ENCODE measurements at places on chromosomes 6 and 20.

DNA sequence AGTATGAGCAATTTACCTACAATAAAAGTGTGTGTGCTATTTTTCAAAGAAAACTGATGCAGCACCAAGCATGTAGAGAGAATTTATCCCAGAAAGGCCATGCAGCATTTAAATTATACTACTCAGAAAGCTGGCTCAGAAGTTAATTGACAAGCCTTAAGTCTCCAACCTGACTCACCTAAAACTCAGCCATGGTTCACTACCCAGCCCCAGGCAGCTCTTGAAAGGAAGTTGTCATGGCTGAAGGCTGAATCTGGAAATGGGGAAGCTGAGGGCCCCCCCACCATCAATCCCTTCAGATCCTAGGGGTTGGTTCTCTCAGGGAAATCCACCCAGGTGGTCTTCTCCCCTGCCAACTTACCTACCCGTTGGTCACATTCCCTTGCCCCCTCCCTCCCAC is 19.7 kb downstream of the PPIL6 start:
- no peak for DNase-seq

DNA sequence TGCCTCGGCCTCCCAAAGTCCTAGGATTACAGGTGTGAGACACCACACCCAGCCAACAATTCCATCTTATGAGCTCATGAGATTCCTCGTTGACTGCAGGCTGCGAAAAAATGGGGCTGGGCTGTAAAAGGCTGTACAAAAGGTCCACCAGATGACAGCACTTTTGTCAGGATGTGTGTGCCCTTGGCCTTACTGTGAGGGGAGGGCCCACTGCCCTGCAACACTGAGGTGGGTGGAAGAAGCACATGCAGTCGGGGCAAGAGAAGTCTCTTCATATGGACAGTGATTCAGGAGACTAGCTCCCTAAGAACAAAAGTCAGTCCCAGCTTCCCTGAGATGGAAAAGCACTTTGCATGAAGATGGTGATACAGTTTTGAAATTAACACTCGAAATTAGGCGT is 50.5 kb downstream of the KCTD20 start:
- DNase-seq, result no peak

DNA sequence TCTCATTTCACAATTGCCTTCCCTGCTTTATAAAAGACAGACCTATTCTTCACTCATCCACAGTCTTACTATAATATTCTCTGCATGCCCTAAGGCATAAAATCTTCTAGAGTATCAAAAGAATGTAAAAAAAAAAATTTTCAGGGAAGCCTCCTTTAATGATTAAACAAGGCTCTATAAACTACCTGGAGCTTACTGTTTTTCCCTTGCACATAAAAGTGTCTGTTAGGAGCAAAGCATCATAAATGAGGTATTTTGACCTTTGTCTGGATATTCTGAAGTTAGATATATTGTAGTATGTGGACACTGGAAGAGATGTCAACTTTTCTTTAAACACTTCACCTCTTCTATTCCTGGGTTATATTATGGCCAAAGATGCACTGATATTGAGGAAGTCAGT is 97.5 kb downstream of the ARHGAP18 start:
- DNase-seq, result no peak

GRCh38 chr20:51444467-51444866 is 98.1 kb downstream of the NFATC2 start:
- DNase-seq, result peak; percentile 94

DNA sequence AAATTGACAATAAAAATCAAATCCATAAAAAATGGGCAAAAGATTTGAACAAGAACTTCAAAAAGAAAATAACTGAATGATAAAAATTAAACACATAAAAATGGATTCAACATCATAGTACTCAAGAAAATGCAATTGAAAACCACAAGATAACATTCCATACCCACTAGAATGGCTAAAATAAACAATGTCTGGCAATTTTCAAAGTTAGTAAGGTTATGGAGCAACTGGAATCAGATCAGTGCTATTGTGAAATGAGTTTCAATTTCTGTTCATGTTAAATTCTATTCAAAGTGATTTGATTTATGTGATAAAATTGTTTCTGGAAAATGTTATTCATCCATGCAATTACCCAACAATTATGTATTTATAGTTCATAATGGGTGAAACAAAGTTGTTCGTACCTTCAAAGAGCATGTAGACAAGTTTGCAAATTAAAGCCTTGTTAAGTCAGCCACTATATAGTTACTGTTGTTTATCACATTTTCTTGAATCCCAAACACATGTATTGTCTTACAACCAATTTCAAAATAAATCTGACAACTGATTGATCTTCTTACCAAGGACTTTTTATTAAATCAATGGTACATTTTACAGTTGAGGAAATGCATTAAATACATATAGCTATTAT is 151.5 kb upstream of the CENPW start:
- peak; percentile 23 for DNase-seq

DNA sequence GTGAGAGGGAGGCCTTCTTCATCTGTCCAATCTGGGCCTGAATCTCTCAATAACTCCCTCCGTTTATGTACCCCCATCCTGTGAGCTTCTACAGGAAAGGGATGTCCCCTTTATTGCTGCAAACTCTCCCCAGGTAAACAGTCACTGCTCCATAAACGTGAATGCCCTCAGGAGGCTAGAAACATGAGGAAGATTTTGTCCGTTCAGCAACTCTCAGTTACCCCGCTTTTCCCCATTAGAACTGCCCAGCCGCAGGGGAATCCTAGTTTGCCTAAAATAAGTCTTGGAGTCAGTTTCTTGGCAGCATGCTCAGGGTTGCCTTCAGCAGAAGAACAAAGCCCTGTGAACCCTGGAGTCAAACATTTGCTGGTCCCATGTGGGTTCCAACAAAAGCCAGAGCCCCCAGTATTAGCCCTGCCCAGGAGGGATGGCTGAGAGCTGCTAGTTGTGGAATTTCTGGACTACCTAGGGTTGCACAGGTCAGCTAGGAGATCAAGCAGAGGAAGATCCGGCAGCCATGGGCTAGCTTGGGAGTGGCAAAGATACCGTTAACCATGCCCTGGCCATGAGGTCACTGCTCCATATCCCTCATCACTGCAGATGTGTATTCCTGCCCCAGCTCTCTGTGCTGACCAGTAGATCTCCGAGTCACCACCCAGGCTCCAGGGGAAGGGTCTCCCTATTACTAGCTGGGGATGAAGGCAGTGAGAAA is 640 bp downstream of the LRRN4 start:
- DNase-seq, result no peak

GRCh38 chr20:4961746-4962145 is 39.6 kb downstream of the SLC23A2 start:
- DNase-seq, result no peak

DNA sequence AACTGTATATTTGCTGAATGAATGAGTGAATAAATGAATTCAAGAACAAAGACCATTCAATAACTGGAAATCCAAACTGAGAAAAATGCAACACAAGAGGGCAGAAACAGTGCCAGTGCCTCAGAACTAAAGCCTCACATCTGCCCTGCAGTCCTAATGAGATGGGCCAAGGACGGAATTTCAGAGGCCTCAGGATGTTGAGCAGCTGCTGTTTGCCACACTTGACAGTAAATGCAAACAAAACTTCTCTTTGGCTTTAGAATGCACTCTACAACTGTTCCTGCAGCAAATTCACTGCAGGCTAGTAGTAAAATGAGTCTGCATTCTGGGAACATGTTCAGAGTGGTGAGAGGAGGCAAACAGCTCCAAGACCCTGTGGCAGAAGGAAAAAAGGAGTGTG is 177.6 kb upstream of the LRFN2 start:
- DNase-seq, result no peak

DNA sequence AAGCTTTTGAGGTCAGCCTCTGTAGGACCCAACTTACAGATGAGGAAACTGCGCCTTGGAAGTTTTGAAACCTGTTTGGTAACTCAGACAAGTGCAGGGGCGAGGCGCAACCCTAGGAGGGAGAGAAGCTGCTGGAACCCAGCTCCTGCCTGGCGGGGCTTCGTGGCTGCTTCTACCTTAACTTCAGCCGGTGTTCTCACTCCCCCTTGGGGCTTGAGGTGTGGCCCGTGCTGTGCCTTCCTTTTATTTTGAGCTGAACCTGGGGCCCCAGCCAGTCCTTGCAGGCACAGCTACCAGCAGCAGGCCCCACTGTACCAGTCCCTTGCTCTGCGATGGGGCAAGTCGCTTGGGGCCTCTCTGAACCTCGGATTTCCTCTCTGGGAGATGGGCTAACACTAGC is 12.0 kb downstream of the RBM38 start:
- DNase-seq, result no peak

DNA sequence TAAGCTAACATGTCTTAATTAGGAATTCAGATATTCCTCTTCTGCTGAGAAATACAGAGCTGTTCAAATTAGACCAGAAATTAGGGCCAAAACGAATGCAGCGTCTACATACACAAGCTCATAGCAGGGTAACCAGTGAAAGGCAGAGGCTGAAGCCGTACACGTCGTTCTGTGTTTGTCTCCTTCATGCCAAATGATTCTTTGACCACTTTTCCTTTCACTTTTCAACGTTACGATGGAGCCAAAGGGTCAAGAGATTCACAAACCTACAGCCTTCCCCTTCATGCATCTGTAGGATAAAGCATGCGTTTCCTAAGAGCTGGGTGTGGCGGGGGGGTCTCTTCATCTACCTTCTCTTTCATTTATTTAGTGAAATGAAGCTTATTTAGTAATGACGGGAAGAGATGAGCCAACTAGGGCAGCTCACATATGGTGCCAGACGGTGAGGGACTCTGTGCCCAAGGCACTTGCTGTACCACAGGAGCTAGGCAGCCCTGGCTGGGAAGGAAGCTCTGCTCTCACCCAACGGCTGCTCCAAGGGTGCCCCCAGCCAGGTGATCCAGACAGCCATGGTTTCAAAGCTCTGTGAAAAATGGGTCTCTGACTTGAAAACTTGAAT is 178.0 kb downstream of the ATXN1 start:
- no peak for DNase-seq

- no peak for DNase-seq
Observed at GRCh38 chr6:63340351-63340750, 20.6 kb upstream of the LGSN start.

- no peak for DNase-seq
Observed at GRCh38 chr6:82840571-82840970, 225.1 kb downstream of the UBE3D start.

- no peak for DNase-seq
Observed at GRCh38 chr6:167293590-167294091, 2.5 kb downstream of the UNC93A start.

DNA sequence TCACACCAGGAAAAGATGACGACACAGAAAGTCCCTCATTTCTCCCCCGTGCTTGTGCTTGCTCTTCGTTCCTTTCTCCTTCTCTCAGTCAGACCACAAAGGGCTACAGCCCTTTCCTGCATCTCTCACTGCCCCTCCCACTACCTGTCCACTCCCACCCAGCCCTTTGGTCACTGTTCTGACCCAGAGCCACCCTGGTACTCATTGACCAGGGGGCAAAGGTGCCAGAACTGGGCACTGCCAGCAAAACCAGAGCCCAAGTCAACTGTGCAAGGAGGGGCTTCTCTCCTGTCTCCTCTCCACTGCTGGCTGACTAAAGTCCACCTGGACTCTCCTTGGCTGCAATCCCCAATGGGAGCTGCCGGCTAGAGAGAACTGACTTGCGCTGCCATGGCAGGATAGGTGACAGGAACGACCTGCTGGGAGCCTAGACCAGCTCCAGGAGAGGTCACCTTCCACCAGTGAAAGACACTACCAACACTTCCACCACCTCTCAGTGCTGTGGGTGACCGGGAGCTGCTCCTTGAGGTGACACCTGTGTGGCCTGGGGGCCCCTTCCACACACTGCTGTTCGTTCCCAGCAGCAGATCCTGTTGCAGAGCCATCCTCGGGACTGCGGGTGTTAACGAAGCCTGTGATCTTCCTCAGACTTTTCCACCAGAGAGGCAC is 32.8 kb downstream of the KCNK17 start:
- DNase-seq, result no peak

GRCh38 chr6:79756496-79756895 is 125.4 kb downstream of the SH3BGRL2 start:
- no peak for DNase-seq

DNA sequence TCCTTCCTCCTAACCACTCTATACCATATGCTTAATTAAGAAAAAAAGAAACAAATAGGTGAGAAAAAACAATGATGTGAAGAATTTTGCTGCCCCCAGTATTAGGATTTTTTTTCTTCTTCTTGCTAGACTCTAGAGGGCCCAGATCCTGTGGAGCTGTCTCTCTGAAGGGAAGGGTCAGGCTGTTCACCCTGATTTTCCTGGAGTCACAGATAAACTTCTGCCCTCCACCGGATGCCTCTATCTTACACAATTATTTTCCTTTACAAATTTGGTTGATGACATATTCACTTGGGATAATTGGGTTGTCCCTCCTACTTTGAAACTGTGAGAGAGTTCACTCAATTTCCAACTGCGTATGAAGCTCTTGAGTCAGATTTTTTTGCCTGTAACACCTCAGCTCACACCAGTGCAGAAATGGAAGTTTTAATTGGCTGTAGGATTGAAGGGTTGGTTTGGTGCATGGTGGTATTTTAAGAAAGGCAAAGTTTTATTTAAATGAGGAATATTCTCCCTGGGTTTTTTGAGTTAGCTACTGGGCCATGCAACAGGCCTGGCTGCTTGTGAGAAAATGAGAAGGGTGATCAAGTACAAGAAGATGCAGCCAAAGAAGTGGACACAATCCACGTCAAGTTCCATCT is 73.7 kb upstream of the ESR1 start:
- no peak for DNase-seq

- peak; percentile 70 for DNase-seq
Observed at GRCh38 chr6:113936093-113936934, 34.6 kb downstream of the HDAC2 start.

GRCh38 chr6:132399376-132400074 is 1.8 kb downstream of the MOXD1 start:
- DNase-seq, result no peak

DNA sequence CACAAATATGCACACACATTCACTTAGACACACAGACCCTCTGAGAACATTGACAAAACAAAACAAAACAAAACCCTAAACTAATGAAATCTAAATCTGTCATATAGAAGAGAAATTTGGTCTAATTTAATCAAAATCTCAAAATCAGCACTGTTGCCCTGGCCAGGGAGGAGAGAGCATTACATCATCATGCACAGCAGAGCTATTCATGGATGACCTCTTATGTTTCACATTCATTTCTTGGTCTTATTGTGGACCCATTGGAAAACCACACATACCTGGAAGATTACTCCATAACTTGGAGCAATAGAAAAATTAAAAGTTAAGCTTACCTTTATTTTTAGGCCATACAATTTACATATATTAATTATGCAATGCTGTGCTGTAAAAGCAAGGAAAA is 1223.6 kb upstream of the GJE1 start:
- no peak for DNase-seq

GRCh38 chr6:79453558-79454042 is 83.6 kb downstream of the LCA5 start:
- DNase-seq, result no peak

GRCh38 chr6:151993364-151993763 is 185.9 kb downstream of the ESR1 start:
- no peak for DNase-seq

GRCh38 chr6:27863962-27864905 is 48.0 kb downstream of the OR2B2 start:
- no peak for DNase-seq

Measured in SK-N-DZ (cell line).